ENCODE measurements at places on chromosomes 12 and 14.

GRCh38 chr12:19979584-19979983, 388.8 kb upstream of the PDE3A start:
- H3K27ac ChIP-seq, result no peak overlapping the region
- H3K36me3 ChIP-seq, result no peaks in the 10 kb centered on the region
- H3K27me3 ChIP-seq, result no peaks in the 10 kb centered on the region

- no peaks in the 10 kb centered on the region for H3K36me3 ChIP-seq
- H3K27ac ChIP-seq, result no peak overlapping the region
- DNase-seq, result no peak
- no peaks in the 10 kb centered on the region for H3K27me3 ChIP-seq
- no peak overlapping the region for H3K4me3 ChIP-seq
These were observed 10.8 kb downstream of the OR4Q3 start for GRCh38 chr14:19754172-19754571.

- H3K4me3 ChIP-seq, result no peak overlapping the region
- H3K4me1 ChIP-seq, result no peaks in the 10 kb centered on the region
- H3K36me3 ChIP-seq, result no peaks in the 10 kb centered on the region
- no peaks in the 10 kb centered on the region for H3K27me3 ChIP-seq
These were observed 150.4 kb upstream of the FAR2 start for GRCh38 chr12:28998662-28999120.

DNA sequence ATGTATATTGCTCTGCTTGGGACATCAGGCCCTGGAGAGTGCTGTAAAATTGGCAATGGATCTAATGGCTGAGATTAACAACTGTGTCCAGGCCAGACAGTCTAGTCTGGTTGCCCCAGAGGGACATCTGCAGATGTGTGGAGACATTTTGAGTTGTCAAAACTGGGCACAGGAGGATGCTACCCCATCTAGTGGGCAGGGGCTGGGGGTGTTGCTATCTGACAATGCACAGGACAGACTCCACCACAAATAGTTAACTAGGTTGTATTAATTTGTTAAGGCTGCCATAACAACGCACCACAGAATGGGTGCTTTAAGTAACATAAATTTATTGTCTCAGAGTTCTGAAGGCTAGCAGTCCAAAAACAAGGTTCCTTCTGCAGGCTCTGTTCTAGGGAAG, 302.5 kb upstream of the AMIGO2 start:
- DNase-seq, result no peak
- no peak overlapping the region for H3K4me3 ChIP-seq
- H3K36me3 ChIP-seq, result no peaks in the 10 kb centered on the region
- peaks cover 4% of the 10 kb centered on the region for H3K4me1 ChIP-seq
- H3K27me3 ChIP-seq, result no peaks in the 10 kb centered on the region

- H3K27ac ChIP-seq, result no peak overlapping the region
- no peaks in the 10 kb centered on the region for H3K4me1 ChIP-seq
- DNase-seq, result no peak
- no peaks in the 10 kb centered on the region for H3K36me3 ChIP-seq
- H3K27me3 ChIP-seq, result no peaks in the 10 kb centered on the region
These were observed 189.5 kb upstream of the FRMD6 start for GRCh38 chr14:51462182-51462581.

GRCh38 chr12:131913666-131914065, 15.4 kb upstream of the PUS1 start:
- H3K4me3 ChIP-seq, result no peak overlapping the region
- no peaks in the 10 kb centered on the region for H3K27me3 ChIP-seq
- H3K4me1 ChIP-seq, result no peaks in the 10 kb centered on the region
- no peak for DNase-seq

- no peaks in the 10 kb centered on the region for H3K27me3 ChIP-seq
- DNase-seq, result no peak
- H3K36me3 ChIP-seq, result peaks cover 40% of the 10 kb centered on the region
- no peak overlapping the region for H3K4me3 ChIP-seq
These were observed 21.1 kb downstream of the CHFR start for GRCh38 chr12:132866251-132866828.

GRCh38 chr12:56948881-56949280, 8.5 kb downstream of the RDH16 start:
- no peaks in the 10 kb centered on the region for H3K4me1 ChIP-seq
- H3K36me3 ChIP-seq, result no peaks in the 10 kb centered on the region
- H3K27ac ChIP-seq, result no peak overlapping the region

- H3K36me3 ChIP-seq, result peaks cover 11% of the 10 kb centered on the region
- DNase-seq, result no peak
- H3K4me3 ChIP-seq, result no peak overlapping the region
- H3K4me1 ChIP-seq, result no peaks in the 10 kb centered on the region
- H3K27ac ChIP-seq, result no peak overlapping the region
- no peaks in the 10 kb centered on the region for H3K27me3 ChIP-seq
These were observed 45.5 kb downstream of the RAD52 start for GRCh38 chr12:904010-904414.

DNA sequence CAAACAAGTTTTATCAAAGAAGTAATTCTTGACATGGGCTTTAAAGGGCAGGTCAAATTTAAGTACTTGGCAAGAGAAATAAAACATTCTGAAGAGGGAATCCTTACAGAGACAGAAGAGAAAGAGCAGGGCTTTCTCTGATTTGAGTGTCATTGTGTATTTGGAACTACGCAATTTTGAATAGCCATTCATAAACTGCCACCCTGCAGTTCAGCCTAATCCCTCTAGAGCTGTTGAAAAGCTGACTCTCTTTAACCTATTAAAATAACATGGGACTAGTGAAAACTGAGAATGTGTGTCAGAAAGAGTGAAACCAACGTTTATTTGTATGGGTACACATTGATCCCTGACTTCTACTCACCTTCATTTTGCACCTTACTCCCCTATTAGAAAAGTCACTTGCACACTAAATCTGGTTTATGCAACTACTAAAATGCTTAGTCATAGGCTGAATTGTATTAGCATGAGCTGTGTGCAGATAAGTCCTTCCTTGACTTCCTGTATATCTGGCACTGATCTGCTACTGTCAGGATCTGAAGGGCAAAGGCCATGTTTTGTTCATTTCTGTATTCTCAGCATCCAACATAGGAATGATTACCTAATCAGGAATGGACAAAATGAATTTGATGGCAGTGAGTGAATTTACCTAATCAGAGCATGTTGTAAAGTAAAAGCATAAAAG, 458.9 kb downstream of the NOVA1 start:
- no peak for DNase-seq
- H3K27me3 ChIP-seq, result no peaks in the 10 kb centered on the region
- H3K4me3 ChIP-seq, result no peak overlapping the region
- H3K27ac ChIP-seq, result no peak overlapping the region
- no peaks in the 10 kb centered on the region for H3K36me3 ChIP-seq

GRCh38 chr14:24879661-24880386, 170.1 kb downstream of the STXBP6 start:
- H3K36me3 ChIP-seq, result no peaks in the 10 kb centered on the region
- no peaks in the 10 kb centered on the region for H3K27me3 ChIP-seq
- no peak overlapping the region for H3K4me3 ChIP-seq
- H3K27ac ChIP-seq, result no peak overlapping the region
- DNase-seq, result no peak

DNA sequence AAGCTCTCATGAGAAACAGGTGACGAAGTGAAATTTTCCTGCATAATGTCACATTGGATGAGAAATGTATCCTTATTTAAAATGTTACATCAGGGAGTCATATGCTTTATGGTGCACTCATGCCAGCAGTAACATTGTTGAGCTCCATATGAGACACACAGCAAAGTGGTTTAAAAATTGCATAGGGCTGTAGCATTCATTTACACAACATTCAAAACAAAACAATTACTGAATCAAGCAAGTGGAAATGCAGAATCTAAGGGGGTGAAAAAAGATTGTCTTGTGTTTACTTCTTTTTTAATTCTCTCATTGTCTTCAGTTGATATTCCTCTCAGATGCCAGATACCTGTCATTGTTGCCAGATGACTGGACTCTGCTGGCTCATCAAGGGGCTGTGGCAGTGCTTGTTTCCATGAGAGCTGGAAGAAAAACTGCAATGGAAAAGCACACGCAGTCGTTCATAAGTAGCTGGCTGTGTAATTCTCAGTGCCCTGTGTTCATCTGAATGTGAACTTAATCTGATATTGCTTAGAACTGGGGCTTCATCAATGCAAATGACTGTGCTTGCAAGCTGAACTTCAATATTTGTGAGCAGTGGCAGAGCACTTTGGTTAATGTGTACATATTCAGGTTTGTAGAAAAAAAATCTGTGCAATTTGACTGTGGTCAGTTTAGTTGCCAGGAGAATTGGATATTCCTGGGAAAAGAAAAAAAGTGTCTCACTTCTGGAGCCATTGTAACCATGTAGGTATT, 305.6 kb downstream of the RAD51B start:
- no peaks in the 10 kb centered on the region for H3K27me3 ChIP-seq
- no peak overlapping the region for H3K4me3 ChIP-seq
- H3K27ac ChIP-seq, result no peak overlapping the region
- H3K36me3 ChIP-seq, result no peaks in the 10 kb centered on the region

GRCh38 chr12:68958322-68958721, 25.4 kb upstream of the CPM start:
- no peak overlapping the region for H3K27ac ChIP-seq
- no peak overlapping the region for H3K4me3 ChIP-seq
- no peaks in the 10 kb centered on the region for H3K36me3 ChIP-seq
- no peak for DNase-seq
- no peaks in the 10 kb centered on the region for H3K27me3 ChIP-seq

DNA sequence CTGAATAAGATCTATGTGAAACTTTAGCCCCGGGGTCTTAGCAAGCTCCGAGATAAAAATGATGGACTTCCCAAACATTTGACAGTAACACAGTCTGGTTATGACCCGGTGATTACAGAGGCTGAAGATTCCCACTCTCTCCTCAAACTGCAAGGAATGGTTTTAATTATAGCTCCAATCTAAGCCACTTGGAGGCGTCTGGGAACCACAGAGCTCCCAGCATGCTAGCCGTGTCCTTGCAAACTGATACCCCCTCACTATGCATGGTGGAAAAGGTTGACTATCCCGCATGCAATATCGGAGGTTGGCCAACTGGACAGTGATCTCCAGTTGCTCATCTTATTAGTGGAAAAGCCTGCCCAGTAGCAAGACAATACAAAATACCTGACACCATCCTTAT, 76.5 kb upstream of the GRIN2B start:
- H3K36me3 ChIP-seq, result no peaks in the 10 kb centered on the region
- H3K27me3 ChIP-seq, result no peaks in the 10 kb centered on the region
- H3K4me3 ChIP-seq, result no peak overlapping the region
- no peak for DNase-seq

DNA sequence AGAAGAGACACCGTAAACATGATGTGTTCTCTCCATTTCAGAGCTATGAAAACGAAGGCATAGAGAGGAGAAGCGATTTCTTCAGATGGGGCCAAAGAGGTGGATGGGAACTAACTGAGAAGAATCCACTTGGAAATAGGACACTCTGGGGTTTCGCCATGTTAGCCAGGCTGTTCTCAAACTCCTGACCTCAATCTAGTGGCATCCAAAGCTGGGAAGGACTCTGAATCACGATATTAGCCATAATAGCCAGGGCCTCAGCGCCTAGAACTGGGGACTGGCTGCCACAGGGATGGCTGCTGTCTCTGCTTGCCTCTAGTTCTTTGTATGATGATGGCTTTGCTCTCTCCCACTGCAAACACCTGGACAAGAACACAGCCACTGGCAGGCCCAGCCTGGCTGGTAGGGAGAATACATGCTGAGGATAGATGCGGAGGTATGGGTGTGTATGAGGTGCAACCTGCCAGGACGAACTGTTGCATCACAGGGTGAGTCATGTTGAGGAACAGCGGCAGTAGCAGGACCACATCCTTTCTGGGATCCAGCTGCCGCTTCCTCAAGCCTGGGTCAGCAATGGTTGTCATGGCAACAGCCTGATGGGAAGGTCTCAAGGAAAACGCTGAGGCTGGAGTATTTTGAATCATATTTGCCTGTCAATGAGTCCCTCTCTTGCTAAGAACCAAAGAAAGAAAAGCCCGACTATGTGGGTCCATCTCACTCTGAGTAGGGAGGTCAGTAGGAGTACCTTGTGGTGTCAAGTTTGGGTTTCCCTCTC, 31.1 kb downstream of the CCDC177 start:
- H3K4me1 ChIP-seq, result peaks cover 2% of the 10 kb centered on the region
- H3K27ac ChIP-seq, result no peak overlapping the region
- no peak for DNase-seq
- no peak overlapping the region for H3K4me3 ChIP-seq
- H3K36me3 ChIP-seq, result no peaks in the 10 kb centered on the region

DNA sequence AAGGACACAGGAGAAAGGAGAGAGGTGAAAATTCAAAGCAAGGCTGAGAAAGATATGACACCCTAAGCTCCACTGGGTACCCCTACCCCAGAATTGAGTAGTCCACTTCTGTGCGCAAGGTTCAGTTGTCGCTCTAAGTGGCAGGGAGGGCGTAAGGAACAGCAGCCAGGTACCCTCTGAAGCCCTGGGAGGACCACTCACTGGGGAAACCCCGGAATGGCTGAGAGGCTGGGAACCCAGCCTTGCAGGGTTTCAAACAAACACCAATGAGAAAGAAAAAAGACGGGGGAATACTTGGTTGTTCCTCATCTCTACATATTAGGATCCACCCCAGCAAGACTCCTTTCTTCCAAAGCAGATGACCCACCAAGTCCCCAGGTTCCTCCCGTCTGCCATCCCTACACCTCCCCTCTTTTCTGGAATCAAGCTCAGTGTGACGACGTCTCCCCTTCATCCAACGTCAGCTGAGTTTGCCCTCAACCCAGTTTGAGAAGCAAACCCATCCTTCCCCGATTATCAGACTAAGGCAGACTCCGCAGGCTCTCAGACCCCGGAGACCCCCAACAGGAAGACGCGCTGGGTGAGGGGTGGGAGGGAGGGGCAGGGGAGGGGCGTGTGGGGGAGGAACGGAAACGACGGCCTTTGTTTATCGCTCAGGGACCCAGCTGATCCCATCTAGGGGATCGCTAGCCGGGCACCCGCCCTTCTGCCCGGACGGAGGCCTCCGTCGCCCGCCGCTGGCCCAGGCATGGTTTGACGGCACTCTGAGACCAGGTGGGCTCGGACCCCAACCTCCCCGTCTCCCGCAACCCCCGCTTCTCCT, 795 bp downstream of the LMBR1L start:
- no peaks in the 10 kb centered on the region for H3K36me3 ChIP-seq
- no peak for DNase-seq
- no peaks in the 10 kb centered on the region for H3K4me1 ChIP-seq

DNA sequence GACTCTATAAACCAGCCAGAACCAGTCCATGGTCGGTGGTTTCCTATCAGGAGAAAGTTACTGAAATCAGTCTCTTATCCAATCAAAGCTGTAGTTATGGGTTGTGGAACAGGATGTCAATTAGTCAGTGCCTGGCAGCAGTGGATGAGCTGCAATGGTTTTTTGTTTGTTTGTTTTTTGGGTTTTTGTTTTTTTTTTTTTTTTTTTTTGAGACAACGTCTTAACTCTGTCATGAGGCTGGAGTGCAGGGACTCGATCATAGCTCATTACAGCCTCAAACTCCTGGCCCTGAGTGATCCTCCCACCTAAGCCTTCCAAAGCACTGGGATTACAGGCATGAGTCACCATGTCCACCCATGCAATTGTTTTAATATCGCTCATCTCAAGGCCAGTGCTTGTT, 113.3 kb upstream of the CAND1 start:
- no peaks in the 10 kb centered on the region for H3K4me1 ChIP-seq
- H3K4me3 ChIP-seq, result no peak overlapping the region
- H3K27ac ChIP-seq, result no peak overlapping the region
- DNase-seq, result no peak

GRCh38 chr14:64788706-64789105, 84.5 kb downstream of the PLEKHG3 start:
- no peak overlapping the region for H3K27ac ChIP-seq
- H3K4me3 ChIP-seq, result no peak overlapping the region
- H3K36me3 ChIP-seq, result no peaks in the 10 kb centered on the region
- H3K27me3 ChIP-seq, result no peaks in the 10 kb centered on the region
- H3K4me1 ChIP-seq, result no peaks in the 10 kb centered on the region

- no peak overlapping the region for H3K27ac ChIP-seq
- H3K36me3 ChIP-seq, result no peaks in the 10 kb centered on the region
- no peaks in the 10 kb centered on the region for H3K27me3 ChIP-seq
These were observed 39.4 kb upstream of the PPP1CC start for GRCh38 chr12:110782094-110782493.

Data from H1 (cell line).